ENCODE measurements at places on chromosomes 13 and 19.

DNA sequence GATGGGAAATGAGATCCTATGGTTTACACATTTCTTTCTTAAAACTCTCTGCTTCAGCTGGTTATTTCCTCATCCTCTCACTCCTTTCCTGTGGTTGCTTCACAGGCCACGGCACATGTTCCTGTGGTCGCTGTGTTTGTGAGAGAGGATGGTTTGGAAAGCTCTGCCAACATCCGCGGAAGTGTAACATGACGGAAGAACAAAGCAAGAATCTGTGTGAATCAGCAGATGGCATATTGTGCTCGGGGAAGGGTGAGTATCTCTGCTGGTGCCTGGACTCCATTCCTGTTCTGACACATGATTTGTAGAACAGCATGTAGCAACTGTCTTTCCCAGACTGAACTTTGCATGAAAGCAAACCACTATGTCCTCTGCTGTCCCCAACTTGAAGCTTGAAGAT, 254.2 kb downstream of the ITGBL1 start:
- peak; percentile 99 for DNase-seq

DNA sequence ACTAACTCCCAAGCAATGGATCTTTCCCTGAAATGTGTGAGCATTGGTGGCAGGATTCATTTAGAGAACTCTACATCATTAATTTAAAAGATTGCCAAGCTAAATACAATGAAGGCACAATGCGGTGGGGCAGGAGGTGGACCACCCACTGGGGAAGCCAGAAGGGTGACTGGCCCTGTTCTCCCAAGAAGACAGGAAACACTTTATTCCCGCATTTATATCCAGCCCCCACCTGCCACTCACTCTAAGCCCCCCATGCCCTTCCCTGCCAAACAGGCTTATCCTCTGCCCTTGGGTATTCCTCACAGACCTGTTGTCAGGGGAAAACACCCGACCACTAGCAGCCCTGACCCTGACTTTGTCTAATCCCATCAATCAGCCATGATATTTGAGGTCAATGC, 189.1 kb upstream of the UBL3 start:
- DNase-seq, result no peak

GRCh38 chr13:42356184-42356575, 84.2 kb downstream of the AKAP11 start:
- DNase-seq, result no peak

- no peak for DNase-seq
Observed at GRCh38 chr13:20505405-20506366, 20.0 kb downstream of the CRYL1 start.

DNA sequence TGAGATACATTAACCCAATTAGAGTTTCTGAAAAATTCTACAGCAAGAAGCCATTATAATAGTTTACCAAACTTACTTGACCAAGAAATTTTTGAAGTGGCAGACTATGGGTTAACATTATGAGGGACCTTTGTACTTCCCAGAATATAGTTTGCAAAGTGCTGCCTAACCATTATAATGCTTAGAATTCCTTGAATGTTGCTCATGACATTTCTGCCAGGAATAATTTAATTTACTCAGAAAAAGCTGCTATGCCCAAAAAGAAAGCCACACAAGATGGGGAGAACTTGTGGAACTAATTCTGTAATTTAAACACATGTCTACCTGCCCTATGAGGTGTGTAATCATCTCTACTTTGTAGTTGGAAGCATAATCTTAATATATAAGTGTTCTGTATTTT, 58.1 kb upstream of the MYCBP2 start:
- DNase-seq, result peak; percentile 12

- DNase-seq, result no peak
Observed at GRCh38 chr13:100523411-100523810, 65.2 kb downstream of the GGACT start.

- DNase-seq, result peak; percentile 33
Observed at GRCh38 chr19:54653181-54653809, 9.5 kb upstream of the LILRB4 start.

GRCh38 chr13:35524171-35524570, 47.7 kb upstream of the MAB21L1 start:
- DNase-seq, result no peak

DNA sequence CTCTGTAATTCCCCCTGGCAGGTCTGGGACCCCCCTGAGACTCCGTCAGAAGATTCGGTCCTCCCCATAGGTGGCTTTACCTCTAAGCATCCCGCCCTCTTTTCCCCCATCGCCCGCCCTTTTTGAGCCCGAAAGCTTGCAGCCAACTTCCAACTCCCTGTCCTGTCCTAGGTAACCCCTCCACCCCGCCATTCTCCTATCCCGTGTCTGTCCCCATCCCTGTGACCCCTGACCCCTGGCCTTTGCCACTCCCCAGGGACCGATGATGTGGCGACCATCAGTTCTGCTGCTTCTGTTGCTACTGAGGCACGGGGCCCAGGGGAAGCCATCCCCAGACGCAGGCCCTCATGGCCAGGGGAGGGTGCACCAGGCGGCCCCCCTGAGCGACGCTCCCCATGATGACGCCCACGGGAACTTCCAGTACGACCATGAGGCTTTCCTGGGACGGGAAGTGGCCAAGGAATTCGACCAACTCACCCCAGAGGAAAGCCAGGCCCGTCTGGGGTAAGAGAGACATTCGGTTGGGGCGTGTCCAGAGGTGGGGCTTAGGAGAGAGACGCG, 488 bp downstream of the RCN3 start:
- peak; percentile 56 for DNase-seq

GRCh38 chr19:51590441-51590840, 19.4 kb downstream of the ZNF175 start:
- no peak for DNase-seq

GRCh38 chr13:98480915-98481877, 95.7 kb downstream of the STK24 start:
- DNase-seq, result peak; percentile 59

GRCh38 chr19:3801412-3802096, 15.4 kb upstream of the MATK start:
- no peak for DNase-seq

- peak; percentile 64 for DNase-seq
Observed at GRCh38 chr13:80716610-80717081, 375.7 kb upstream of the SPRY2 start.

DNA sequence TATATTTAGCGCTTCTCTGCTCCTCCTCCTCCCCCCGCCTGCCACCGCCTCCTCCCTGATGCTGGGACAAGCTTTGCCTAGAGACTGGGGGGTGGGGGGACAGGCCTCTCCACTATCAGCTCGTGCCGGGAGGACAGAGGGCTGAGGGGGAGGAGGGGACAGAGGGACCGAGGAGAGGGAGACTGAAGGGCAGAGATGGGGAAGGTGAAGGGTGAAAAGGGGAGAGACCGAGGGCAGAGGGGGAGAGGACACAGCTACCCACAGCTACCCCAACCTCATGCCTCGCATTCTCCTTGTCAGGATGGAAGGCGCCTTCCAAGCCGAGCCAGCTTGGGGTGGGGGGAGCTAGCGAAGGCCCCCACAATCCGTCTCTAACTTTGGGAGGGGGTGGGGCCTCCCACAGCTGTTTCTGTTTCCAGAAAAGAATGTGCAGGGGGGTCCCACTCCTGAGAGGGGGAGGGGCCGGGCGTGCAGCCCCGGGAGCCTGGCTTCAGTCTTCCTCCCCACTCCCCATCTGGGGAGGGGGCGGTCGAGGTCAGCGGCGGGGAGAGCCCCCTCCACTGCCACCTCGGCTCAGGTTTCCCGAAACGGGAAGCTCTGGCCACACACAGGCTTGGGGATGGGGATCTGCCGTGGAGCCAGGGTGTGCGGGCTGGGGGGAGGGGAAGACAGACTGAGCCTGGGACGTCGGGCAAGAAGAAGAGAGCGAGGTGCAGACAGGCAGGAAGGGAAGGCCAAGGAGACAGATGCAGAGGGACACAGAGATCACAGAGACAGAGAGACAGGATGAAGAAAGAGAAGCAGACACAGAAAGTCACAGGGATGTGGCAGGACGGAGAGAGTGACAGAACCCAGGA, 1.6 kb downstream of the DACT3 start:
- peak; percentile 10 for DNase-seq

Data from iris pigment epithelial cell (primary cell).